ENCODE measurements at places on chromosomes 13 and 19. TPM values are rescaled to one million over a fixed set of nuclear protein-coding genes. Genes with fewer than 3 reads are reported as not detected.
A peak's percentile ranks its signal among the peaks of the same experiment; 100 is the strongest.

Gene STOML3
- not detected for total RNA-seq

DNA sequence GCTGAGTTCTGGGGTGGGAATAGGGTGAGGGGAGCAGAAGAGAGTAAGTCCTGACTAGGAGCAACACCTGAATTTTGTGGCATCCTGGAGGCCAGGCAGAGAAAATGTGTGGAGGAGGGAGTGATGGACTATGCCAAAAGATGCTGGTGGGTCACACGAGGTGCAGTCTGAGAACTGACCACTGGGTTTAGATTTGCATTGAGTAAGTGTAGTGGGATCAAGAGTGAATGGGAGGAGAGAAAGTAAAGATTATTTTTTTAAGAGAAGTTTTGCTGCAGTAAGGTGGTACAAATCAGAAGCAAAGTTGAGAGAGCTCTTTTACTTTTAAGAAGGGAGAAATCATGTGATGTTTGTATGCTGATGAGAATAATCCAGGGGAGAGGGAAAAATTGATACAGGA is 405.1 kb downstream of the DLEU7 start:
- peaks cover 5% of the 10 kb centered on the region for H3K4me1 ChIP-seq
- DNase-seq: no peak
- no peak overlapping the region for H3K27ac ChIP-seq

Gene KCTD12
- total RNA-seq: 1.8 TPM

Gene PNMA8C
- 0.18 TPM for total RNA-seq

GRCh38 chr13:79740991-79741390 is 260.0 kb downstream of the NDFIP2 start:
- no peaks in the 10 kb centered on the region for H3K36me3 ChIP-seq
- no peaks in the 10 kb centered on the region for H3K4me1 ChIP-seq
- no peaks in the 10 kb centered on the region for H3K27me3 ChIP-seq
- peak; percentile 71 for DNase-seq
- no peak overlapping the region for H3K27ac ChIP-seq
- H3K4me3 ChIP-seq: peak overlapping the region; percentile 13
